Mesenteric fat pad (tissue), 1 donor: ENCODE measurements at places on chromosomes 11 and 22. TPM values are rescaled to one million over a fixed set of nuclear protein-coding genes. Genes with fewer than 3 reads are reported as not detected.

OR8D4 gene
- not detected for total RNA-seq

DNA sequence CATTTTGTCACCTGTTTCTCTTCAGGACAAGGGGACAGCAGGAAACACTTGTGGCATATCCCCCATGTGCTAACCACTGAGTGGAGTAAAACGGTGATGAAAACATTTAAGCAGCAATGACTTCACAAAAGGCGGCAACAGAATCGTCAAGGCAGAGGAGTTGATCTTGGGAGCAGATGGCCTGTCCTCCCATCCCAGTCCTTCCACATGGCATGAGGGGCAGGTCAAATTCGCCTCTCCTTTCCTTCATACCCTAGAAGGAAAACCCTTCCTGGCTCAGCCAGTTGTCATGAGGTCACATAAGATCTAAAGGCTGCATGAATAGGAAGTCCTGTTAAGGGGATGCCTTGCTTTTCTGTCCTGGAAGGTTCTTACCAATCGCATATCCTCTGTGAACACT lies 169.1 kb downstream of the MAML2 start:
- DNase-seq: no peak

DNA sequence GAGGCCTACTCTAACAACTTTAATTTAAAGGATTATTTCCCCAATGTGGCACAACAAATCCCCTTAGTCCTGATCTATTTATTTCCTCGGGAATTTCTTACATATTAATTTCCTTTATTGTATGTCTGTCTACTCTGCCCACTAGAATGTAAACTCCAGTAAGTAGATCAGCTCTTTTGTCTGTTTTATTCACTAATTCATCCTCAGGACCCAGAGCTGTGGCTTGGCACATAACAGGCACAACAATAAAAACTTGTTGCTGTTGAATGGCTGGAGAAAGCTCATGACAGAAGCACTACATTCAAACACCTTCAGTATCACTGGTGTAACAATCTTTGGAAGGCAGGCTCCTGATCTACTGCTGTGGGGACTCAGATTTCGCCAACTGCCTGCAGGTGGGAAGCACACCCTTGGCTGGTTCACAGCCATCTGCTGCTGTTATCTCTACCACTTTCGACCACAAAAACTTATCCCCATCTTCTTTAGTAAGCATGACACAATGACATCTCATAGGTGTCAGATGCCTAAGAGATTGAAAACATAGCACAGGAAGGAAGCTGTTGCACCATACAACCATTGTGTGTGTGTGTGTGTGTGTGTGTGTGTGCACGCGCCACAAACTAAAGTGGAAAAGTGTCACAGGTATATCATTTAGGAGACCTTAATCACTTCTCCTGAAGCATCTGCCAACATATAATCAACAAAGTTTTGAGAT lies 11.9 kb downstream of the HIRA start:
- DNase-seq: no peak

- no peak for DNase-seq
Measured at GRCh38 chr11:69641681-69642548, 959 bp downstream of the CCND1 start.

TPBGL gene
- total RNA-seq: 1.6 TPM

NDUFC2 gene
- total RNA-seq: 276 TPM

IL17RA gene
- 38.2 TPM for total RNA-seq

- DNase-seq: no peak
Measured at GRCh38 chr22:25536589-25536988, 27.9 kb upstream of the GRK3 start.

ZNF214 gene
- 0.96 TPM for total RNA-seq

DNA sequence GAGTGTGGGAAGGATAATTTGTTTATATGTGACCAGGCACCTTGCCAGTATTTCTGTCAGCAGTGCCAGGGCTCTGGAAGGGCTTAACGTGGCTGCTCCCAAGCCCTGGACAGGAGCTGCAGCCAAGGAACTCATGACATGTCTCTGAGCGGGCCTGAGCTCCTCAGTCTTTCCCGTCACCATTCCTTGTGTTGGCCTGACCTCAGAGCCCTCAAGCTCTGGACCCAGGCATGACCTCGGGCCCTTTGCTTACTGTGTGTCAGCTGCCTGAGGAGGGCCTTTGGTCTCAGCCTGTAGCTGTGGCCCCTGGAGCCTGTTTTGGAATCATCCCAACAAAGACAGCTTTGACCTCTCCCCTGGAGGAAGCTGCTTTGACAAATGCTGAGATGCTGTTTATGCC lies 264.1 kb upstream of the PLET1 start:
- no peak for DNase-seq

MUC2 gene
- total RNA-seq: 0.80 TPM

- no peak for DNase-seq
Measured at GRCh38 chr11:112477581-112478317, 217.1 kb upstream of the PLET1 start.

DNA sequence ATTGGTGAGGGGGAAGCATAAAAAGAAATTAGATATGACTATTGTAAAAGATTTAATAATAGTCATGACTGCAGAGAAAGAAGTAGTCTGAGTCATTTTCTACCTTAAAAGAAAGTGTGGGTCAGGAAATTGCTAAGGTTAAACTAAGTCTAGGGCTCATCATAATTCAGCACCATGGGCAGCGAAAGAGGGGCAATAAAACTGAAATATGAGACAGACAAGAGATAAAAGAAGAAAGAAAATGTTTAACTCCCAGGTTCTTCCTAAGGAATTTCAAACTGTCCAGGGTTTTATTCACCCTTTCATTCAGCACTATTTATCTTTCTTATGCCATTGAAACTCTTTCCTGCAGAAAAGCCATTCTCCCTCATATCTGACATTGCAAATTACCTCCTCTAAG lies 114.4 kb upstream of the API5 start:
- no peak for DNase-seq

SLC17A6 gene
- total RNA-seq: not detected

GRCh38 chr11:128599729-128600128 lies 12.4 kb upstream of the ETS1 start:
- no peak for DNase-seq

DNA sequence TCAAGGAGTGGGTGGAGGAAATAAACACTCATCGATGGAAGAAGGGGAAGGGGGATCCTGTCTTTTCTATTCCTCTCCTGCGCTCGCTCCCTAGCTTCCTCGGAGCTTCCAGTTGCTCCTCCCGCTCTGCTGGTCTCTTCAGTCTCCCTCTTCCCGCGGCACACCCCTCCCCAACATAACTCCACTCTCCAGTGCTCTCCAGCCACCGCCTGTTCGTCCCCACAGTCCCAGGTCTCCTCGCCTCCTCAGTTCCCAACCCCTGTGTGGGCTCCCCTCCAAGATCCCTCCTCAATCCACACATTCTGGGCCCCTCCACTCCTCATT lies 438 bp downstream of the ZW10 start:
- no peak for DNase-seq

DNA sequence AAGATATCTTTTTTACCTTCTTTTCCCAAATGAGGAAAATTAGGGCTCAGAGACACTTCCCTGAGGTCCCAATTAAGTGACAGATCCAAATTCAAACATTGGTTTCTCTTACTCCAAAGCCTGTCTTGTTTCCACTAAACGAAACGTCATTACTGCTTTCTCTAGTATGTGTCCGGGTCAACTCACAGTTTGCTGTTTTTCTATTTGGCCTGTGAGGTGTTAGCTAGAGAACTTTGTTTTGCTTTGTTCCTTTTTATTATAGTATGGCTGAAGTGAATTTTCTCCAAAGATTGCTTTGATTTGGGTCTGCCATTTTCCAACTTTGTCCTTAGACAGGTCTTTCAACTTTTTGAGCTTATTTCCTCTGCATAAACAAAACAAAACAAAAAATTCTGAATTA lies 179.6 kb downstream of the UVRAG start:
- no peak for DNase-seq

MMP8 gene
- total RNA-seq: 2.6 TPM

FOLH1 gene
- total RNA-seq: 0.90 TPM

DNA sequence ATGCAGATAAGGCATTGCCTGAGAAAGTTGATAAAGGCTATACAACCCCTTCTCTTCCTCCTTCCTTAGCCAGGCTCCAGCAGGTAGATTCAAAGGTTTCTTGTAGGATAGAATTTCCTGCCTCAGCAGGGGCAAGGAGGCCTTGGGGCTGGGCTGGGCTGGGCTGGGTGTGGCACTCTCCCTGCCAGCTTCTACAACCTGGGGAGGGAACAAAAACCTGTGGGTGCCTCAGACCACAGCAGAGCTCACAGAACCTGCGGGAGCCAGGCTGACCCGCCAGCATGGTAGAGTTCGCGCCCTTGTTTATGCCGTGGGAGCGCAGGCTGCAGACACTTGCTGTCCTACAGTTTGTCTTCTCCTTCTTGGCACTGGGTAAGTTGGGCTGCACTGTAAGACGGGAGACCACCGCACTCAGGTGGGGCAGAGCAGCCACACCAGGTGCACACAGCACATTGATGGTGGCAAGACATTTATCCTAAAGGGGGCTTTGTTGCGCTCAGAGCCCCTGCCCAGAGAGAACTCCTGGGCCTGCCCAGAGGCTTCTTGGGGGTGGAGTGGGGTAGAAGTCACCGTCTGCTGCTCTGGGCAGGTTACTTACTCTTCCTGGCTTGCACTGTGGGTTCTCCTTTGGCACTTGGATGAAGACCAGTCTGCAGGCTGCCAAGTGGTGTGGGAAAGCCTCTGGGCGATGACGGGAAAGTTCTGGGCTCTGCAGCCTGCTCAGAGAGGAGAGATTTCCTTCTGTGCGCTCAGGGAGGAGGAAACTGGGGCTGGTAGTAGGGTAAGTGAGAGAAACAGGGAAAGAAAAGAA lies at the start of gene MOGAT2:
Gene MOGAT2 (plus strand): TSS at position 231 of the 811 bp plus-strand sequence. CDS start 51 bp downstream, at position 282.
- no peak for DNase-seq

SLC5A1 gene
- total RNA-seq: 1.2 TPM

DNA sequence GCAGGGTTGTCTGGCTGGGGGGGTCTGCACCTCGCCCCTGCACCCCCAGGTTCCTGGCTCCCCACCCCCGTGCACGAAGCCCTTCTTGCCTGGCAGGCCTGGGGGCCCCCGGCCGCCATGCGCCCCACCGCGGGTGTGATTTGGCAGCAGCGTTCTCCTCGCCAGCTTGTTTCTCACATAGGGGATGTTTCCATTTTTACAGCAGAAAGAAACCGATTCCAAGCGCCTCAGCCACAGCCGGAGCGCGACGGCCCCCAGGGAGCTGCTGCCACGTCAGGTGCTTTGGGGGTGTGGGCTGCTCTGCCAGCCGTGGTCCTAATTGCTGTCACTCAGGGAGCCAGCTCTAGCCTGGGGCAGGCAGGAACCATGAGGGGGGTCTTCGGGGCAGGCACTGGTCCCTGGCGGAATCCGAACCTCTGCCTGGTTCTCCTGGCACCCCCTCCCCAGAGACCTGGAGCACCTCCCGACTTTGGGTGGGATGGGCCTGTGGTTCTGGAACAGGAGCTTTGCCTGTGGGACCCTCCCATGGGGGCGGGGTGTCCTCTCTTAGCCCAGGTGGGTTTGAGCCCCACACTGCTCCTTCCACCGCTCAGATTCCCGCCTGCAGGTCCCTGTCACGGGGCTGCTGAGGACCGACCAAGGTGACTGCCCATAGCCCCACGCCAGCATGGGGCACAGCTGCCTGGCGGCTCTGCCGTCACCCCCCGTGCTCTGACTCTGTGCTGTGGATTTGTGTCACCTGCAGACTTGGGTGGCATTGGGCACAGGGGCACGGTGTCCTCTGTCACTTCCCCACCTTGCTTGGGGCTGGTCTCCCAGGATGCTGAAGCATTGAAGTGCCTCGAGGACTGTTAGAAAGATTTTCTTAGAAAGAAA lies 54.0 kb downstream of the RTN4R start:
- DNase-seq: no peak

- no peak for DNase-seq
Measured at GRCh38 chr11:117620086-117620485, 176.9 kb downstream of the DSCAML1 start.
